Stimulated activated CD8-positive, alpha-beta memory T cell treated with anti-CD3 and anti-CD28 coated beads, Interleukin-15, amount 100 ng/mL, for 4 hours (primary cell): ENCODE measurements at places on chromosomes 1 and 21.

DNA sequence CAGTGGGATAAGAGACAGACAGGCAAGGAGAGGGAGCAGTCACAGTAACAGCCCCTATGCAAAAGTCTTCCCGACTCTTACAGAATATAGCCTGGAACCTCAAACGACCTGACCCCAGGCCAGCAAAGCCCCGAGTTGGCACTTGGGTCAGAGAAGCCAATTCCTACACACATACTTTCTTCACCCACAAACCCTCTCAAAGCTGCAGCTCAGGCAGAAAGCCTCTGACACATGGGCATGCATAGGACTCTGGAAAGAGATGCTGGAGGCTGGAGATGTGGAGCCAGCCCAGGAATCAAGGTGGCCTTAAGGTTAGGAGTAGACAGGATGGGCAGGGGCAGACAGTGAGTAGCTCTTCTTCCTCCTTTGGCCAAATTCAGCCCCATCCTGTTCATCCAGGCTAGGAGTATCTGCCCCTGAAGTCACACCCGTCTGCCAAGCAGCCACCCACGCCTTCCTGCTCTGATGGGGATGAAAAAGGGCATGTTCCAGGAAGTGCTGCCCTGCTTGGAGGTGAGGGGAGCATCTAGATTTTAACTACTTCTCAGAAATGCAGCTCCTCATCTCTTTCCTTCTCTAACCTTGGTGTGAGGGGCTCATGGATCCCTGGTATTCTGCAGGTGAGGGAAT is 7.8 kb downstream of the SLC41A1 start:
- no peak for DNase-seq

DNA sequence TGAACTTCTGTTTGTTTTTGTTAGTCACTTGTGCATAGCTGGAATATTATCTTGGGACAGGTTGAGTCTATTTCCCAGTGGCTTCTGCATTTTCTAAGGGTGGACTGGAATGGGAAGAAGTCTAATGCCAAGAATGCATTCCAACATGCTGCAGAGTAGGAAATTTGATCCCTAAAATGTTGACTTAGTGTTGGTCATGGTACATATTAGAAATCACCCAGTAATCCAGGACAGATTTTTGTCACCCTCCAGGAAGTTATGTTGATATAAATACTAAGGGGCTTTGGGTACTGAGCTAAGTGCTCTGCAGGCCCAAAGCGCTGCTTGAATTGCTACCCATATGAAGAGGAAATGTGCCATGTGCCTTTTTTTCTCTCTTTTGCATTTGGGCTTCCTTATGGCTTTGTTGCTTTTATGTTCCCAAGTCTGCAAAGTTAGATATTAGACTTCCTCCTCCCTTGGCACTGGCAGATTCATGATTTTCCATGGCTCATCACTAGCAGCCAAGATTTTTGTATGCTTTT is 10.0 kb downstream of the ARID1A start:
- DNase-seq: no peak

- DNase-seq: no peak
Measured at GRCh38 chr1:236103646-236104218, 38.6 kb upstream of the GPR137B start.

DNA sequence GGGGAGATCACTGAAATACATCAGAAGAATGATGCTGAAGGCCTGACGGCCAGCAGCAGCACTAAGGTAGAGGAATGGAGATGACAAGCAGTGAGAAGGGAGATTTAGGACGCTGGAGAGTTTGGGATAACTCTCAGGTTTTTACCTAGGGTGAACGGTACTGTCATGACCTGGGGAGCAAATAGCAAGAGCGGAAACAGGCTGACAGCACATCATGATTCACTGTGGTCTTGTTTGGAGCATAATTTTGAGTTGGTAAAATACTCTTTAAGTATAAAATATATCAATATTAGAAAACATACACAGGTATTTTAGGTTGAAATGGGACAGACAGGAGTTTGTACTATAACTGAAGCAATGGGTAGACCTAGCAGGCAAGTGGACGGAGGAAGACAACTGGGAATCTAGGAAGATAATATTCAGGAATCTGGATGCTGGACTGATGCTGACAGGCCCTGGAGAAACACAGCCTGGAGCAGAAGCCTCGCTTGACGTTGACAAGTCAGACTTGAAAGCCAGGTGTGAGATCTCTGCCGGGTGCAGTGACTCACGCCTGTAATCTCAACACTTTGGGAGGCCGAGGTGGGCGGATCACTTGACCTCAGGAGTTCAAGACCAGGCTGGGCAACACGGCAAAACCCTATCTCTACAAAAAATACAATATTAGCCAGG is 33.3 kb downstream of the ALG14 start:
- DNase-seq: no peak

- DNase-seq: no peak
Measured at GRCh38 chr21:42286416-42286815, 28.8 kb downstream of the TFF3 start.

DNA sequence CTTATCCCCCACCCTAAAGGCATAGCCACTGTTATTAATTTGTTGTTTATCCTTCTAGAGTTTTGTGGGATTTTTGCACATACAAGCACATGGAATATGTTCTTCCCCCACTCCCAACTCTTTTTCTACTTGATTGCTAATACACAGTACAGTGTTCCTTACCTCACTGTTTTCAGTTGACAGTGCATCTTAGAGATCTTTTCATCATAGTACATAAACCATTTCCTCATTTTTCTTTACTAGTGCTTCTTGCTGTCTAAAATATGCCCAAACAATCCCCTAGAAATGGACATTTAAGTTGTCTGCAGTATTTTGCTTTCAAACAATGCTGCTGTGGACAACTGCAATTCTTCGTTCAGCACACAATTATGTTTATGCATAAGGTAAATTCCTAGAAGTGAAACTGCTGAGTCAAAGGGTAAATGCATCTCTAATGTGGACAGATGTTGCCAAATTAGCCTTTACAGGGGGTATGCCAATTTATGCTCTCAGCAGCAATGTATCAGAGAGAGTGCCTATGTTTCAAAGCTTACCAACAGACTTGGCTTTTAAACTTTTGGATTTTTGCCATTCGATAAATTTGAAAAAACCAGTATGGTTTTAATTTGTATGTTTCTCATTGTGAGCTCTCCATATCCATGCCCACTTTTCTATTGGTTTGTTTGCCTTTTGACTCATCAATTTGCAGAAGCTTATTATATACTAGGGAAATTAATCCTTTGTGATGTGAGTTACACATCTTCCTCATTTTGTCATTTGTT is 132.6 kb downstream of the MRPS6 start:
- DNase-seq: no peak

GRCh38 chr1:228283043-228283371 is 75.2 kb downstream of the OBSCN start:
- DNase-seq: no peak

GRCh38 chr1:70504821-70505193 is 93.7 kb downstream of the CTH start:
- DNase-seq: no peak

DNA sequence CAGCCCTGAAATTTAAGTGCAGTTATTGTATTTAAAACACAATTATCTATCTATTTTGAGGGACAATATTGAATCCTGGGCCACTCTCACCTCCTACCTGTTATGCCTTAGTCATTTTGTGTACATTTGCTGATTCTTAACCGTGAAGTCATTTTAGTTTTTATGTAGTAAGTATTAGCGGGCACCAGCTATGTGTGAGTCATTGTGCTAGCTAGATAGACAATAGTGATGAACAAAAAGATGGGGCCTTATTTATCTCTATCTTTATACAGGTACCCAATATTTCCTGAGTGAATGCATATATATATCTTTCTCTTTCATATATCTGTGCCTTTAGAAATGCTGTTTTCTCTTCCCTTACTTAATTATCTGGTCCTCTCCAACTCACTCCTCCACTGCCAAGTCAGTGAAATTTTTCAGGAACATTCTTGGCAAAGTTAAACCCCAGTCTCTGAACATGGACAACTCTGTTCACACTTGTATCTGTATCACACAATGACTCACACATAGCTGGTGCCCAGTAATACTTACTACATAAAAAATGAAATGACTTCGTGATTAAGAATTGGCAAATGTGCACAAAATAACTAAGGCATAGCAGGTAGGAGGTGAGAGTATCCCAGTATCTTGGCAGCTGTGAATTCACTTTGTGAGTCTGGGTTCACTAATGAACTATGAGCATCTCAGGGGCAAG is 166.0 kb upstream of the C8B start:
- DNase-seq: no peak

- no peak for DNase-seq
Measured at GRCh38 chr1:77310924-77311323, 29.1 kb downstream of the AK5 start.

GRCh38 chr1:201570886-201571624 is 32.1 kb downstream of the NAV1 start:
- no peak for DNase-seq
